ENCODE measurements at places on chromosomes 13 and 19.

DNA sequence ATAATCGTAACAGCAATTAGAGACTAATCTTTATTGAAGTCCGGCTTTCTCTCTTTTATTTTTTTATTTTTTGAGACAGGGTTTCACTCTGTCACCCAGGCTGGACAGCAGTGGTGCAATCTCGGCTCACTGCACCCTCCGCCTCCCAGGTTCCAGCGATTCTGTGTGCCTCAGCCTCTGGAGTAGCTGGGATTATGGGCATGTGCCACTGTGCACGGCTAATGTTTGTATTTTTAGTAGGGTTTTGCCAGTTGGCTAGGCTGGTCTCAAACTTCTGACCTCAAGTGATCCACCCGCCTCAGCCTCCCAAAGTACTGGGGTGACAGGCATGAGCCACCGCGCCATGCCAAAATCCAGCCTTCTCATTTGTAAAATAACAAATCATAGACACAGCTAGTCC is 3.7 kb downstream of the APOC2 start:
- H3K4me1 ChIP-seq, result peaks cover 5% of the 10 kb centered on the region
- H3K36me3 ChIP-seq, result peaks cover 4% of the 10 kb centered on the region
- no peak for DNase-seq
- H3K27me3 ChIP-seq, result no peaks in the 10 kb centered on the region
- H3K4me3 ChIP-seq, result no peak overlapping the region
- H3K27ac ChIP-seq, result no peak overlapping the region

- no peak overlapping the region for H3K4me3 ChIP-seq
- H3K36me3 ChIP-seq, result no peaks in the 10 kb centered on the region
- H3K4me1 ChIP-seq, result no peaks in the 10 kb centered on the region
Measured at GRCh38 chr13:24065176-24065575, 95.3 kb upstream of the SPATA13 start.

DNA sequence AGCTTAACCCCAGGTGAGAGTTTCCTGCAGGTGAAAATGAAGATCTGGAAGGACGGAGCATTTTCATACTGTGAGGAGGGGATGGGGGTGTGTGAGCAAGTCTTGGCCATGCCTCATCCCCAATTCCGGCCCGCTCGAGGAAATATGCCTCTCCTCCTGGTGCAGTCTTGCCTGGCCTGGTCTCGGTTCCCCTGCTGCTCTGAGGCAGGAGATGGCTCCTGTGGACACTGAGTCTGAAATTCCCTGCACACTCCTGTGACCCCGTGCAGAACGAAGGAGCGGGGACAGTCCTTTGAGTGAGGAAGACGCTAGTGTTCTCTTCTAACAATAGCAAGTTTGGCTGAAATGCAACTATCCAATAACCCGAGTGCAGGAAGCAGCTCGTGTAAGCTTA is 329 bp upstream of the ZNF439 start:
- no peak for DNase-seq
- H3K36me3 ChIP-seq, result peaks cover 17% of the 10 kb centered on the region

DNA sequence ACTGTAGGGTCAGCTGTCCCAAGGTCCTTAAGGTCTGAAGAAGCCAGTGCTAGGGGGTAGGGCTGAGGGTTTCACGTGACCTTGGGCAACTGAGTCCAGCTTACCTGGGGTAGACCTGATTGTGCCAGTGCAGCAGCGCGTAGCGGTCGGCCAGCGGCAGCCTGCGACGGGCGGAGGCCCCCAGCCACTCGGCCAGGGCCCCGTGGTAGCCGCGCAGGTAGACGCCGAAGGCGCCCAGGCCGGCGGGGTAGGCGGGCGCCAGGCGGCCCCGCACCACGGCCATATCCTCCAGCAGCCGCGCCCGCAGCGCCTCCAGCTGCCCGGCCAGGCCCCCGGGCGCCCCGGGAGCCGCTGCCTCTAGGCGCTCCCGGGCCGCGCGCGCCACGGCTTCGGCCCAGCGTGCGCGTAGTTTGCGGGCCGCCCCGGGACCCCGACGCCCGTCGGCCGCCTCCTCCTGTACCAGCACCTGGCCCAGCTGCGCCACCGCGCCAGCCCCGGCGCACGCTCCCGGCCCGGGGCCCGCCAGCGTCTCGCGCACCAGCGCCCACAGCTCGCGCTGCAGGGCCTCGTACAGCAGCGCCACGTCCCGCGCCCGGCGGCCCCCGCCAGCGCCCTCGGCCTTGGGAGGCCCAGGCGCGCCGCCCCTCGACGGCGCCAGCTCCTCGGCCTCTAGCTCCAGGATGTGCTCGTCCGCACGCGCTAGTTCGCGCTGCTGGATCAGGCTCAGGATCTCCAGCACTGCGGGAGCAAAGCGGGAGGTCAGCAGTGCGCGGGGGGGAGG is 10.9 kb downstream of the EXOC3L2 start:
- no peak for DNase-seq
- peaks cover 48% of the 10 kb centered on the region for H3K27me3 ChIP-seq
- H3K4me3 ChIP-seq, result no peak overlapping the region
- no peaks in the 10 kb centered on the region for H3K36me3 ChIP-seq

DNA sequence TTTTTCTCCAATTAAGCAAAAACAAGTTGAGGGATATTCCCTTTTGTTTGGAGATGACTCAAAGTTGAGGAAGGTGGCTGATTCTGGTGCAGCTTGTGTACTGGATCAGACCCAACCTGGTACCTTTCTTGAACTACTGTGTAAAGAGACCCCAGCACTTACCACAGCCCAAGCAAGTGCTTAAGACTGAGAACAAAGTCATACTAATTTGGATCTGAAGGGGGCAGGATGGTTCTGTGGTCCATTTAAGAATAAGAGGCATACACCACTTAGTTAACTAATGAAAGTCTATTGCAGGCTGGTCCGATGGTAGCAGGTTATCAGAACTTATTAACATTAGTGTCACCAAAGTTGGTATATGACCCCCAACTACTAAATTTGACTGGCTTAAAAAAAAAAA is 6.3 kb downstream of the THSD1 start:
- H3K4me1 ChIP-seq, result peaks cover 11% of the 10 kb centered on the region
- no peak for DNase-seq
- H3K36me3 ChIP-seq, result no peaks in the 10 kb centered on the region
- no peak overlapping the region for H3K27ac ChIP-seq

DNA sequence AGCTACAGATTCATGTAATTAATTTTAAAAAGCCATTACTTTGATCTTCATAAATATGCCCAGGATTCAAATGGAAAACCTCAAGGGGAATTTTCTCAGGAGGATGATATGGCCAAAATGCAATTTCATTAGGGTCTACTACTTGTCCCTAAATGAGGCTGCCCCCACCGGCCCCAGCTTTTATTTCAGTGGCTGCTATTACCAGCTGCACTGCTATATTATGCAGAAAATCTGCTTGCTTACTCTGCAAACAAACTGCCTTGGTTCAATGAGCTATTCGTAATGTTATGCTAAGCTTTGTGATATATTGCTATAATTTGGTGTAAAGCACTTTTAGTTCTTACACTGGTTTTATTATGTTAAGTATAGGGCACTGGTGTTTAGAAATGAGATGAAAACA is 137.3 kb upstream of the TMTC4 start:
- H3K36me3 ChIP-seq, result no peaks in the 10 kb centered on the region
- no peak overlapping the region for H3K4me3 ChIP-seq
- no peak overlapping the region for H3K27ac ChIP-seq
- H3K27me3 ChIP-seq, result peaks cover 8% of the 10 kb centered on the region
- DNase-seq, result no peak

DNA sequence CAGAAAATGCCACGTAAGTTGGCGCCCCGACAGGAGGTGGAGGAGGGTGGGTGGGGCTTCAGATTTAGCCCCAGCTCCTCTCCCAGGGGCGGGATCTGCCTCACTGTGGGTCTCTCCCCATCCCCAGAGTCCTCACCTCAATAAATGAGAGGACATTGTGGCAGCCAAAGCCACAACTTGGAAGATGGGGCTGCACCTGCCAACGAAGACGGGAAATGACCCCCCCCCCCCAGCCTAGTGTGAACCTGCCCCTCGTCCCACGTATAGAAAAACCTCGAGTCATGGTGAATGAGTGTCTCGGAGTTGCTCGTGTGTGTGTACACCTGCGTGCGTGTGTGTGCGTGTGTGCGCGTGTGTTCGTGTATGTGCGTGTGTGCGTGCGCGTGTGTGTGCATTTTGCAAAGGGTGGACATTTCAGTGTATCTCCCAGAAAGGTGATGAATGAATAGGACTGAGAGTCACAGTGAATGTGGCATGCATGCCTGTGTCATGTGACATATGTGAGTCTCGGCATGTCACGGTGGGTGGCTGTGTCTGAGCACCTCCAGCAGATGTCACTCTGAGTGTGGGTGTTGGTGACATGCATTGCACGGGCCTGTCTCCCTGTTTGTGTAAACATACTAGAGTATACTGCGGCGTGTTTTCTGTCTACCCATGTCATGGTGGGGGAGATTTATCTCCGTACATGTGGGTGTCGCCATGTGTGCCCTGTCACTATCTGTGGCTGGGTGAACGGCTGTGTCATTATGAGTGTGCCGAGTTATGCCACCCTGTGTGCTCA is 1.5 kb upstream of the TRAPPC5 start:
- peak; percentile 74 for DNase-seq
- H3K4me3 ChIP-seq, result peak overlapping the region; percentile 69
- peaks cover 75% of the 10 kb centered on the region for H3K4me1 ChIP-seq
- peak overlapping the region; percentile 93 for H3K27ac ChIP-seq

- H3K27me3 ChIP-seq, result peaks cover 19% of the 10 kb centered on the region
- no peak for DNase-seq
- no peak overlapping the region for H3K27ac ChIP-seq
- no peak overlapping the region for H3K4me3 ChIP-seq
Measured at GRCh38 chr19:44857837-44858236, 11.7 kb downstream of the NECTIN2 start.

DNA sequence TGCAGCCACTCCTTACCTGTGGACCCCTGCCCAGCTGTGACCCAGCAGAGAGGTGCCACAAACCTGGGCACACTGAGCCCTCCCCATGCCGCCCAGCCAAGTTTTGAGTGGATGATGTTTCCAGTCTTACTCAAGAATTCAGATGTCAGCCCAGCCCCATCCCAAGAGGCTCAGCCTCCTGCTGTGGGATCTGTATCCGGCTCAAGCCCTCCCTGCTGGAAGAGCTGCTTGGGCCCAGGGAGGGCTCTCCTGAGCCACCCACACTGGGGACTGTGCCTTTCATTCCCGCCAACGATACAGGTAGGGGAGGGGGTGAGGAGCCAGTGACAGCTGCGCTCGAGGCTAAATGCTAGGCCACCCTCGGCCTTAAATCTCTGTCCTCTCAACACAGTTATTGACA is 5.9 kb upstream of the SLC7A9 start:
- H3K4me3 ChIP-seq, result no peak overlapping the region
- no peaks in the 10 kb centered on the region for H3K27me3 ChIP-seq
- peaks cover 9% of the 10 kb centered on the region for H3K36me3 ChIP-seq
- no peak for DNase-seq

- no peaks in the 10 kb centered on the region for H3K27me3 ChIP-seq
- no peak for DNase-seq
- H3K36me3 ChIP-seq, result no peaks in the 10 kb centered on the region
- no peak overlapping the region for H3K27ac ChIP-seq
- no peak overlapping the region for H3K4me3 ChIP-seq
- peaks cover 13% of the 10 kb centered on the region for H3K4me1 ChIP-seq
Measured at GRCh38 chr13:21012841-21013681, 48.3 kb downstream of the LATS2 start.

DNA sequence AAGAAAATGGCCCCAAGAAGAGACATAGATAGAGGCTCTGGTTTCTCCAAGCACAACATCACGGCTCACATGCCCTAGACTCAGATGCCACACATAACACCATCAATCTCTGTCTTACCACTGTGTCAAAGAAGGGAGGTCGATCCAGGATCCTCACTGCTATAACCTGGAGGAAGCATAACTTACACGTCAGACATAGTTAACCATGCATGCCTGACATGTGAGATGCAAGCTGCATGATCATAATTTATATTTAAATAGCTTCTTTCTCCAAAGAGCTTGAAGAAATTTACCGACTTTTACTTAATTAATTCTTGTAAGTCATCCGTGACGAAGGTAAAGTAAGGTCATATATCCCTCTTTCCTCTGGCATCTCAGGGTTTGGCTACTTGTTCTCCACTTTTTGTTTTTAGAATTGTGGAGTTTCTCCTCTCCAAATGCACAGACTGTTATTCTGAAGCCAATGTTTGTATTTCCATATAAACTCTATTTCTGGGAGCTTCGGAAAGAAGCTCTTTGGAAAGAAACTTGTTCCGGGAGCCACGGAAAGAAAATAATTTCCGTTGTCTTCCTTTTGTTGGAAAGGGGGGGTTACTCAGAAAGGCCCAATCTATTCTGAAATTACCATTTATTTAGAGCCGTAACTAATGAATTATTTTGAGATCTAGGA is 205.6 kb downstream of the LHFPL6 start:
- no peak for DNase-seq
- H3K4me1 ChIP-seq, result no peaks in the 10 kb centered on the region

GRCh38 chr13:43143591-43143990 is 120.2 kb downstream of the DNAJC15 start:
- H3K27ac ChIP-seq, result no peak overlapping the region
- peaks cover 10% of the 10 kb centered on the region for H3K27me3 ChIP-seq
- H3K36me3 ChIP-seq, result no peaks in the 10 kb centered on the region
- no peaks in the 10 kb centered on the region for H3K4me1 ChIP-seq

- no peaks in the 10 kb centered on the region for H3K27me3 ChIP-seq
- peaks cover 23% of the 10 kb centered on the region for H3K4me1 ChIP-seq
- peak overlapping the region; percentile 34 for H3K4me3 ChIP-seq
- peaks cover 51% of the 10 kb centered on the region for H3K36me3 ChIP-seq
- DNase-seq, result no peak
- H3K27ac ChIP-seq, result peak overlapping the region; percentile 88
Measured at GRCh38 chr19:17765069-17765618, 13.9 kb downstream of the FCHO1 start.

DNA sequence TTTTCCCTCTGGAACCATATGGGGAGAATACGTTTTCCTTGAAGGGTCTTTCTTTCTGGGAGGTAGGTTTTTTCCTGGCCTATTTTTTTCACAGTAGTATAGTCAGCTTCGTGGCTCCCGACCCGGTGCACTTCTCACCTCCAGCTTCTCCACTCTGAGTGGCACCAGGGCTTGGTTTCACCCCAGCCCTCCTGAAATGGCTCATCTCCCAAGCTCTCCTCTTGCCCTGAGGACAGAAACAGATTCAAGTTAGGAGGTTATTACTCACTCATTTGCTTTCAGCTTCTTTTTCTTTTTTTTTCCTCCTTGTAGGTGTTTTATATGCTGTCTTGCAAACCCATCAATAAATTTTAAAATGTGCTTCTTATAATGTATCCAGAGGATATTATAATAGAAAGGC is 199.3 kb downstream of the RFC3 start:
- no peaks in the 10 kb centered on the region for H3K27me3 ChIP-seq
- no peaks in the 10 kb centered on the region for H3K4me1 ChIP-seq
- no peaks in the 10 kb centered on the region for H3K36me3 ChIP-seq
- no peak overlapping the region for H3K4me3 ChIP-seq
- H3K27ac ChIP-seq, result no peak overlapping the region
- no peak for DNase-seq
